Urinary bladder (tissue), 4 donors: ENCODE measurements at places on chromosomes 1 and 21.

- DNase-seq, result no peak
Measured at GRCh38 chr1:154454386-154455120, 47.5 kb upstream of the TDRD10 start.

DNA sequence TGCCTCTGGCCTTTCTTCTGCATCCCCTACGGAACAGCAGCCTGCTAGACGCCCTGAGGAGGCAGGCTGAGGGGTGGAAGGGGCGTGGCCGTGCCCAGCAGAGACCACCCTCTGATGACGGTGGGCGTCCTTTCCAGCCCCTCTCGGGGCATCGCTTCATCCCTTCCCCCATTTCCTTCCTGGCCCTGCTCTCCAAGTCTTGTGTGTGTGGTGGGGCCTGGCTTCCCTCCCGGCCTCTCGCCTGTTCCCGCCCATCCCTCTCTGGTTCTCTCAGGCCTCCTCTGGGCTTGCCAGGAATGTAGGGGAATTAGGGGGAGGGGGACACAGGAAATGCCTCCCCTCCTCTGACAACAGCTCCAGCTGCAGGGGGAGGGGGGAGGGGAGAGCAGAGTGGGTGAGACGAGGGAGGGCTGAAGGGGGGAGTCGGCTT, 51.1 kb downstream of the SKI start:
- peak; percentile 93 for DNase-seq

DNA sequence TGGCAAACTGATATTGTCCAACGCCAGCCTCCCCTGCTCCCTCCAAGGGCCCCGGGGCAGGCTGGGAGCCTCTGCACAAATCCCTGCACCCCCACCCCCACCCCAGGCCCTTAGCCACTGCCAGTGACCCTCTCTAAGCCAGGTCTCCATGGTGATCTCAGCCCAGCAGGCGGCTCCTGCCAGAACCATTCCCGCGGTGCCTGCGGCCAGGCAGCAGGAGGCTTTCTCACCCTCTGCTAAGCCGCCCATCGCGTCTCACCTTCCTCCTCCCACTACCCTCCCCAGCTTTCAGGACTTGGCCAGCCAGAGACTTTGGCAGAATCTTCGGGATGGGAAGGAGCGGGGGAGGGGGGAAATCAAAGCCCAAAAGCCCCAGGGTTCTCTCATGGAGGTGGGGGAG, 46.8 kb upstream of the WASF2 start:
- DNase-seq, result no peak

DNA sequence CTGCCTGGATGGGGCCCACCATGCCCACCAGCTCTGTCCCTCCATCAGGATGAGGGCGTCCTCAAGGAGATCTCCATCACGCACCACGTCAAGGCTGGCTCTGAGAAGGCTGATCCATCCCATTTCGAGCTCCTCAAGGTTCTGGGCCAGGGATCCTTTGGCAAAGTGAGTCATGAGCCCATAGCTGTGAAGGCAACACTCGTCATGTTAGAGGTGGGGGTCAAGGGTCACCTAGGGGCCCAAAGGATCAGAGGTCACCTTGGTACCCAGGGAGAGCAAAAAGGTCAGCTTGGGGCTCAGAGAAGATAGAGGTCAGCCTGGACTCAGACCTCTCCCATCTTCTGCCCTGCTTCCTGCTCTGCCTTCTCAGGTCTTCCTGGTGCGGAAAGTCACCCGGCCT, 17.3 kb downstream of the RPS6KA1 start:
- no peak for DNase-seq

- DNase-seq, result no peak
Measured at GRCh38 chr1:183487674-183488442, 15.6 kb downstream of the SMG7 start.

DNA sequence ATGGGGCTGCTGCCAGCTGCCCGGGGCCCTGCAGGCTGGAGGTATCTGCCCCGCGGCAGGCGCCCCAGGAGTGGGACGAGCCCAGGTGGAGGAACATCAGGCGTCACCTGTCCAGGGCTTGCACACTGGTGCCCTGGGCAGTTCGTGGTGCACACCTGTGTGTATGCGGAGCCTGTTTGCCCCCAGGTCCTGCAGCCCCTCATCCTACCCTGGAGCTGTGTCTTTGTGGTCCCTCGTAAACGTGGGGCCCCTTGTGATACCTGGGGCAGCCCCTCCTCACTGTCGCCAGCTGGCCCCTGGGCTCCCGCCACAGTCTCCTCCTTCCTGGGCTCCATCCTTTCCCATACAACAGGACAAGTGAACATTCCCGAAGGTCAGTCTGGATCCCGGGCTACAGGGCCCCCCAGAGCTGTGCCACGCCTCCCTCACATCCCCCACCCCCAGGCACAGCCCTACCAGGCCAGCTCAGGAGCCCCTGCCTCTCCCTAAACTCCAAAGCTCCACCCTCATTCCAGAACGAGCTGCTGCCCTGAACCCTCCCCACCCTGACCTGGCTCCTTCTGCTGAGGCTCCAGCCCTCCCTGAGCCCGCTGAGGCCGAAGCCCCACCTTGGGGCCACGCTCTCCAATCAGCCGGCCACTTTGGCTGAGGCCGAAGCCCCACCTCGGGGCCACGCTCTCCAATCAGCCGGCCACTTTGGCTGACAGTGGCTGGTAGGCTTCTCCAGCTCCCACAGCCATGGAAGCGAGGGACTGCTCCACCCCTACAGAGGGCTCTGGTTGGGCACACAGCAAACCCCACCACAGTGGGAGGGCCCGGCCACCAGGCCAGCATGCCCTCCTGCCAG, 42.6 kb downstream of the UBE2G2 start:
- no peak for DNase-seq

DNA sequence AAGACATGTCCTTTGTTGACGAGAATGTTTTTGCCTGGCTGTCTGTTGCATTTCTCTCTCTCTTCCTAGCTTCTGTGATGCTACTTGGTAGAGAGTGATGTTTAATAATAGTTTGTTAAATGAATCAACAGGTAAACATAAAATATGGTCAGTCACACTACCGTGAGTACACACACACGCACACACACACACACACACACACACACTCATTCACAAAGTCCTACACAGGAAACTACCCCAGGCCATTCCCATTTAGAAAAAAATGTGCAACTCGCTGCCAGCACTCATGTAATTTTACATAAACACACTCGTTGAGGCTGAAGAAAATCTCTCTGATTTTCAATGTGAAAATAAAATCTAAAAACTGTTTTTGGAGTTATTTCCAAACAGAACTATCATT, 38.7 kb downstream of the RUNX1 start:
- no peak for DNase-seq

GRCh38 chr1:227891955-227892488, 55.7 kb downstream of the WNT9A start:
- no peak for DNase-seq

DNA sequence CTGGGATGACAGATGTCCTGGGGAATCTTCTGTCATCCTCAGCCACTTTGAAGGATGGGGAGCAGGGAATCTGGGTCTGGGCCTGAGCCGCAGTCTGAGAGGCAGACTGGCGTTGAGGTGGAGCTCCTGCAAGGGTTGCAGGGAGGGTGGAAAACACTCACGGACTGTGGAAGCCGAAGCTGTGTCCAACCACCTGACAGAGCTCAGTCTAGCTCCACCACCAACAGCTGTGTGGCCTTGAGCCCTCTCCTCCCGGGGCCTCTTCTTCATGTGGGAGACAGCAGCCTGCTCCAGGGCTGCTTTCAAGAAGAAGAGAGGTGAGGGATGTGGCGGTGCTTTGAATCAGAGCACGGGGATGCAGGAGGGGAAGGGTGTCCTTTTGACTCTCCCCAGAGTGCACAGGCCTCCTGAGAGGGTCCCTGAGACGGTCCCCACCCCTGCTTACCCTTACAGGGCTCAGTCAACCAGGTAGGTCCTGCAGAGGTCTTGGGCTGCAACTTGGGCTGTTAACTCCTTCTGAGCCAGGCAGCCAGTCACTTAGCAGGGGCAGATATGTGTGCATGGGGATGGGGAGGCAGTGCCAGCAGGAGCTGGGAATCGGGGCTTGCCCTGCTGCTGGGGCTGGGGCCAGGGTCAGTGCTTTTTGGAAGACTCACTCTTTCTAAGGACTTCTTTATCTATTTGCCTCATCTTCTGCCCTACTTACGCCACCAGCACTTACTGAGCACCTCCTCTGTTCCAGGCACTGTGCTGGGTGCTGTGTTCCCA, 216.3 kb downstream of the PTPRU start:
- DNase-seq, result no peak

DNA sequence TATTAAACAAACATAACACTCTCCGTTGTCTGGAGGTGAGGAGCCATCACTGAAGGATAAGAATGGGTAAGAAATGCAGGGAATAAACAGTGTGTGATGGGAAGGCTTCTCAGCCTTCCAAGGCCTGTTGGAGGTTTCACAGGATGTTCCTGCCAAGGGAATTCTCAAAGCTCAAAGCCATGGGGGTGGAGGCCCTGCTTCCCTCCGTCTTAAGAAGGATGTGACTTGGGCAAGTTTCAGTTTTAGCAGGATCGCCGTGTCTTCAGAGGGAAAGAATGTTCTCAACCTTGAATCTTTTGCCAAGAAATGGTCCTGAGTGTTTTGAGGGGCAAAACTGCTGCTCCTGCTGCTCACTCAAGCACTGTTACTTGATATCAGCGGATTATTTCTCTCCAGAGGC, 41.7 kb upstream of the IL20 start:
- DNase-seq, result peak; percentile 37

GRCh38 chr1:12607263-12607662, 10.7 kb downstream of the DHRS3 start:
- DNase-seq, result no peak

GRCh38 chr21:41858466-41859296, 20.5 kb downstream of the PRDM15 start:
- no peak for DNase-seq
